ENCODE measurements at places on chromosomes 16 and 17.

- no peak for DNase-seq
These were observed 21.6 kb upstream of the PHOSPHO1 start for GRCh38 chr17:49252148-49252695.

DNA sequence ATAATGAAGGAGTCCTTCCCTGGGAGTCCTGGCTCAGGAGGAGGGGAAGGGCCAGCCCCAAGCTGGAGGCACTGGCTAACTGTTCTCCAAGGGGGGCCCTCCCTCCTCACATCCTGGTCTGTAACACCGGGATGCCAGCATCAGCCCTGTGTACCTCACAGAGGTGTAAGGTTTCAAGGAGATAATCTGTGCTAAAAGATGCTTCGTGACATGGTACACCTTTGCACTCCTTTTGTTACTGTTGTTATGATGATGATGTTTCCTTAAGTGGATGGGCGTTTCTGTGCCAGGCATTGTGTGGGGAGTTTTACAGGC lies 236.7 kb upstream of the TNRC6C start:
- no peak for DNase-seq

DNA sequence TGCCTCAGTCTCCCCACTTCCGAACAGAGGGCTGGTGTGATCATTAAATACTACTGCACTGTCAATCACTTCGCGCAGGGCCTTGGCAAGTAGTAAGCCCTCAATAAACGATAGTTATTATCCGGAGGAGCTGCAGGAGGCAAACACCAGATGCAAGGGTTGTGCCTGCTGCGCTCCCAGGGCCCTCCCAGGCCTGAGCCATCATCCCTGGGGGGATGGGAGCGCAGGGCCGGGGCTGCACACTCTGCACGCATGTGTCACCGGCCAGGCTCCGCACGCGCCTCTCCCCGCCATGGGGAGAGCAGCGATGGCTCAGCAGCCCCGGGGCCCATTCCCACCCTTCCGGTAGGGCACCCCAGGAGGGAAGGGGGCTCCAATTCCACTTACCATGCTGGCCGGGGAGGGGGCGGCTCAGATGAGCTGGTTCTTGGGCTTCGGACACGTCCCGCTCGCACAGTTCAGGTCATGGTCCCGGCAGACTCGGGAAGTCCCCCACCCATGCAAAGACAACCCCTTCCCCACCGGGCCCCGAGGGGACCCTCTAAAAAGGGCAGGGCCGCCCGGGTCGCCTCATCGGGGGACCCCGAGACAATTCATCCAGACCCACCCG lies 681 bp downstream of the XPO6 start:
- no peak for DNase-seq

- peak; percentile 37 for DNase-seq
These were observed 111.4 kb downstream of the UTP18 start for GRCh38 chr17:51371732-51372151.

DNA sequence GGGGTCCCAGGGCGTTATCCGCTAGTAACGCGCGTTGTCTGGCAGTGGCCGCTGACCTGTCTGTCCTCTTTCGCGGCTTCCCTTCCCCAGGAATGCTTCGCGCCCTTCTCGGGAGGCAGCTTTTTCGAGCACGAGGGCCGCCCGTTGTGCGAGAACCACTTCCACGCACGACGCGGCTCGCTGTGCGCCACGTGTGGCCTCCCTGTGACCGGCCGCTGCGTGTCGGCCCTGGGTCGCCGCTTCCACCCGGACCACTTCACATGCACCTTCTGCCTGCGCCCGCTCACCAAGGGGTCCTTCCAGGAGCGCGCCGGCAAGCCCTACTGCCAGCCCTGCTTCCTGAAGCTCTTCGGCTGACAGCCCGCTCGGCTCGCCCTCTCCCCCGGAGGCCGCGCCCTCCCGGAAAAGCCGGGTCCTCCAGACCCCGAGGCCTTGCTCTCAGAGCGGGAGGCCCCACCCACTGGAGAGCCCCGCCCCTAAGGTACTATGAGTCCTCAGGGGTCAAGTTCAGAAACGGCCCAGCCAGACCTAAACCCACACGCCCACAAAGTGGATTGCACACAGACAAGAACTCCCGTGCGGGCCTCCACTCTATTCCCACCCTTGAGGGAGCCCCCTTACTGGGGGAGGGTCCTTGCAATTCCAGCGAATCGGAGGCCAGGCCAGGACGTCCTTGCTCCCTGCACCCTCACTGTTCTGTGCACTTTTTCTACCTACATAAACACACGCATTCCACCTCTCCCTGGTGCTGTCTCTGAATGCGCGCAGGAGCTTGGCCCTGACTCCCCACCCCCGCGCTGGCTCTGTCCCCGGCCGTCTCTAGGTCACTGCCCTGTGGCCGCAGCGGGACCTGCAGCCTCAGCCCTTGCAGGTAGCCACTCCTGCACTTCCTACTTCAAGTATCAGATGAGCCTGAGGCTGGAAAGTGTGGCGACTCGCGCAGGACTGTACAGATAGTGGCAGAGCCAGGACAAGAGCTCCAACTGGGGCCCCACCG lies 5.4 kb upstream of the SLC5A2 start:
- DNase-seq = no peak

DNA sequence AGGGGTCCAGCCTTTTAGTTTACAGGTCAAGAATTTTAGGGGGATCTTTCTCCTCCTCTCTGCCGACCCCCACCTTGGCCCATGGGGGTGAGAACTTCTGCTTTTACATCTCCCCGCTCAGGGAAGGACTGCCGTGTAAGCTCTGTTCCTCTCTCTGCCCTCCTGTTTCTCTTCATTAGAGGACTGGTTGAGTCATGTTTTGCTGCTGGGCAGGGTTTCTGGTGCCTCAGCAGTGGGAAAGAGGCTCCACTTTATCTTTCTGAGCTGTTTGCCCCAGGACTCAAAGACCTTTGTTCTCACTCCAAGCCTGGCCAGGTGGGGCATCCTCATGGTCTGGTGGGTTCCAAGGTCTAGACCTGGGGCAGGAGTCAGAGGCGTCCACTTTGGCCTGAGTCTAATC lies 93.0 kb downstream of the UTP18 start:
- DNase-seq = no peak

GRCh38 chr17:46157443-46158062 lies 35.7 kb downstream of the KANSL1 start:
- DNase-seq = peak; percentile 51

GRCh38 chr17:35760587-35760986 lies at the start of gene C17orf50:
Gene C17orf50 (plus strand): TSS chr17:35760887. CDS start chr17:35760942, 55 bp downstream.
- DNase-seq = no peak

DNA sequence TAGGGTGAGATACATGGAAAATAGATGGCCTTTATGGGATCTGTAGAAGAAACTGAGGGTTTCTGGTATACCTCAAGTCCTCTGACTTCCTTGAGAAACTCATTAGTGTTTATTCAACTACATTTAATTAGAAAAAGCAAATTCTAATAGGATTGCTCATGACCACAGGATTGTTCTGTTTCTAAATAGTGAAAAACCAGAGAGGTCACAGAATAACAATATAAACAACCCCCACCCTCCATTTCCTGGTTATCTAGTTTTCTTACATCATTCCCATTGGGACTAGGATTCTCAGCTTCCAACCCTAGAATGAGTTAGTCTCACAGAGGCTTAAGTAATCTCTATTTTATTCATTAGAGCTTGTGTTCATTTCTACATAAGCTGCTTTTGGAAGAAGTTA lies 30.0 kb downstream of the SF3B3 start:
- DNase-seq = peak; percentile 53

Data from astrocyte of the cerebellum (primary cell).